ENCODE measurements at places on chromosomes 2 and 18.
A peak's percentile ranks its signal among the peaks of the same experiment; 100 is the strongest.

DNA sequence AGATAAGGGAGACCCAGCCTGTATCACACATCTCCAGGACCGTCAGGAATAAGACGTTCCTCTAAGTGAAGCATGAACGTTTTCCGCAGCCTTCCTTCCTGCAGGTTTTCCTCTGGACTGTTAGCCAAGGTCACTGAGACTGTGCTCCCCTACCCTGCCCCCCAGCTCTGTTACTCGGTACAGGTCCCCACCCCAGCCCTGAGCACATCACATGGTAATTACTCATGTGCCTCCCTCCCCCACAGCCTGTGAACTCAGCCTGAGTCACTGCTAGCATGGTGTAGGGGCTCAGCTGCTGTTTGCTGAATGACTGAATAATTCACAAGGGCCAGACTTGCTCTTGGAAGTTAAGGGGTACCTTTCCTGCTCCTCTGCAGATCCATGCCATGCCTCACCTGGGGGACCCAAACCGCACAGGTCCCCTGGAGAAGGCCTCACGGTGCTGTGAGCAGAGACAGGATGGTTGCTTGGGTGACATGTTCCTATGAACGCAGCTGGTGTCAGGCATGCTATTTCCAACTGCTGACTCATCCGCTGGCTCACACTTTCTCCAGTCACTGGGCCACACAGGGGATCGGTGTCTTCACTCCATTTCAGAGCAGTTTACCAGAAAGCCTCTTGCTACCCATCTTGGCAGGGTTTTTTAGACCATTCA, 88.2 kb downstream of the PLB1 start:
- peak; percentile 62 for DNase-seq

DNA sequence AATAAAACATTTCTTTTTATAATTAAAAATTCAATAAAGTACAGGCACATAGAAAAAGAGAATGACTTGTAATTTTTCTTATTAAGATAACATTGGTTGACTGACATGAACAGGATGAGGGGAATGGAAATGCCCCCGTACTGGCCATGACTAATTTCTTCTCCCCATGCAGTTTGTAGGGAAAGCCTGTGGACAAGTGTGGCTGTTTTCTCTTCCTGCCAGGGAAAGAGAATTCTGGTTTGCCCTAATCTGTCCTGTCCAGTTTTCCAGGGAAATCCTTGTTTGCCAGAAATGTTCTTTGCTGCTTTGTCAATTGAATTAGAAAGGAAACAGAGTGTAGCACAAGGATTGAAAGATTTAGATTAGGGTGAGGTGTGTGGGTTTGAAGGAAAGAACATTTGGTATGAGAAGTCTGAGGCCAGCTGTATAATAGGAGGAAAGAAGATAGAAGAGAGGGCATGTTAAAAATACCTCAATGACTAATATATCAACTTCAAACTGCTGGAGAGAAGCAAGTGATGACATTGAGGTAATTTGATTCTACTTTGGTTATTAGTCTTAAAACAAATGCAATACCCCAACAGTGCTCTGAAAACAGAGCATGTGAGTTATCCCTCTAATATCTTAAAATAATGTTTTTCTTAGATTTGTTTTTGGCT, 593.9 kb upstream of the ZNF804A start:
- no peak for DNase-seq

DNA sequence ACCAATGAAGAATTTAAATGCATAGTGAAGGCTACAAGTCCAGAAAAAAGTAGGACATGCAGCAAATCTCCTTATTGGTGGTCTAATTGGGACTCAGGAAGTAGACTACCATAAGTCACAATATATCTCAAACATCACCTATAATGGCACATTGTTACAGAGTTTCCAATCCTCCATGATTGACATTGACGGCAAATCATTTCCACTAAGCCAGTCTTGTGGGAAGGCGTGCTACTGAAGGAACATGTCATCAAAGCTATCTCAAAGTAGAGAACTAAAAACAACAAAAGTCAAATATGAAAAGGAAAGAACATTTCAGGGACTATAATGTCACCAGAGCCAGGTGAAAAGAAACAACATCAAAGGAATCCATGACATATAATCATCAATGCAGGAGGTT, 166.4 kb upstream of the PID1 start:
- DNase-seq, result no peak

DNA sequence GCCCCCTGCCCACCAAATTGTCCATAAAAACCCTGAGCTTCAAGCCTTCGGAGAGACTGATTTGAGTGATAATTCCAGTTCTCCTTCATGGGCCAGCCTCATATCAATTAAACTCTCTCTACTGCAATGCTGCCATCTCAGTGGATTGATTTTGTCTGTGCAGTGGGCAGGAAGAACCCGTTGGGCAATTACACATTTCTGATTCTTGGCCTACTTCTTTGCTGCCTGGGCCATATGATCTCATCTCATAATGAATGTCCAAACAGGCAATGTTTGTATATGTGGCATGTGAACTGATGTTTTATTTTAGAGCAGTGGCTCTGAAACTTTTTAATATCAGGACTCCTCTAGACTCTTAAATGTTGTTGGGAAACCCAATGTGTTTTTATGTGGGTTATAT, 101.2 kb upstream of the SLC38A11 start:
- no peak for DNase-seq

DNA sequence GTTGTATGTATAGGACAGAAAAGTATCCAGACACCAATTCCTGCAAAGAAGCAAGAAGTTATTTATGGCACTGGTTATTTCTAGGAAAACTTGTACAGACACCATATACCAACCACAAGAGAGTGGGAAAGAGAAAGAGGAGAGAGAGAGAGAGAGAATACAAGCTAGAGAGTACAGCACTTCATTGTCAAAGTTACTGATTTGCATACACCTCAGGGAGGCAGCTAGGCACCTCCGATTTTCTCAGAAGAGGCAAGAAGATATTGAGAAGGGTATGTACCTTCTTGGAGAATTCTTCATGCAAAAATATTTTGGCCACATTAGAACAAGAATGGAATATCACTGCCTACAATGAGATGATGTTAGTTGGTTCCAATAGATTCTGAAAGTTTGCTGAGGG, 333.9 kb upstream of the PIK3C3 start:
- DNase-seq, result no peak

GRCh38 chr2:70070542-70071268, 16.6 kb upstream of the PCBP1 start:
- peak; percentile 21 for DNase-seq

- DNase-seq, result no peak
Measured at GRCh38 chr2:201484805-201485204, 33.3 kb downstream of the STRADB start.

DNA sequence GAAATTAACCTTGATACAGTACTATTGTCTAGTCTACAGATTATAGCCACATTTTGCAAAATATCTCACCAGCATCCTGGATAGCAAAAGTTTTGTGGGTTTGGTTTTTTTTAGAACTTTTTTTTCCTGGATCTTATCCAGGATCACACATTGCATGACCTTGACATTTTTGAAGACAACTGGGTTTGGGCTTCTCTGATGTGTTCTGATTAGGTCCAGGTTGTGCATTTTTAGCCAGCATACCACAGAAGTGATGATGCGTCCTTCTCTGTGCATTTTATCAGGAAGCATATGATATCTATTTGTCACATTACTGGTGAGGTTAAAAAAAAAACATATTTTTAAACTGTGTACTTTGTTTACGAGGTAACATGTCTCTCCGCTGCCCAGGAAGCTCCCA, 221.0 kb upstream of the OSR1 start:
- DNase-seq, result no peak

DNA sequence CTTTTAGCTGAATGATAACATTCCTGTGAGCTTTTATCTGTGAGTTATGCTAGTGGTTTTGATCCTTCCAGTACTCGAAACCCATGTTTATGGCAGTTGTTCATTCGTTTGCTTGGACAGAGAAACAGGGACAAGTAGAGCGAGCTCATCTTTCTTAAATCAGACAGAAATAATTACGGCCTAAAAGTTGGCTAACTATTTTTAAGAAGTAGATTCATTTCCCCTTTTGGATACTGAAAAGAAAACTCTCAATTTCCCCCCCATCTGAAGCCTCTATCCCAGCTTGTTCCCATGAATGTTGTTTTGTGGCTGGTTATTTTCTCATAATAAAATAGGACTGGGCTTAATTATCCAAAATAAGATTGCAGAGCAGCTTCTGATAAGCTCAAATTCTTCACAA, 67.1 kb downstream of the ANTXR1 start:
- DNase-seq, result no peak

DNA sequence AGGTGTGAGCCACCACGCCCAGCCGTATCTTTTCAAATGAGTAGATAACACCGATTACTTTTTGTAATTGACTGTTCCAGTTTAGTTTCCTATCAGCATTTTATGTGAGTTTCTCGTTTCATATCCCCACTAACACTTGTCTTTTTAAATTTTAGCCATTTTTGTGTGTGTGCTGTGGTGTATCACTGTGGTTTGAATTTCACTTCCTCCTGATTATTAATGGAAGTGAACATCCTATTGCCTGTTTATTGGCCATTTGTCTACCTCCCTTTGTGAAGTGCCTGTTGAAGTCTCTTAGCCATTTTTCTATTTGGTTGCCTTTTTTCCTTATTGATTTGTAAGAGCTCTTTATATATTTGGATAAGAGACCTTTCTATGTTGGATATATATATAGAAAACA, 91.7 kb upstream of the STON1 start:
- DNase-seq, result no peak

DNA sequence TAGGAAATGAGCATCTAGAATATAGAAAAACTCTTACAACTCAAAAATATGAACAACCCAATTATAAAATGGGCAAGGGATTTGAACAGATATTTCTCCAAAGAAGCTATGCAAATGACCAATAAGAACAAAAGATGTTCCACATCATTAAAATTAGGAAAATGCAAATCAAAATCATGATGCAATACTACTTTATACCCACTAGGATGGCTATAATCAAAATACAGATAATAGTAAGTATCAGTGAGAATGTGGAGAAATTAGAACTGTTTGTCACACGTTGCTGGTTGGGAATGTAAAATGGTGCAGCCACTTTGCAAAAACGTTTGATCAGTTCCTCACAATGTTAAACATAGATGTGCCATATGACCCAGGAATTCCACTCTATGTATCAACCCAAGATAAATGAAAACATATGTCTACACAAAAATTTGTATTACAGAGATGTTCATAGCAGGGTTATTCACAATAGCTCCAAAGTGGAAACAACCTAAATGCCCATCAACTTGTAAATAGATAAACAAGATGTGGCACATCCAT, 558.4 kb downstream of the SLC4A3 start:
- DNase-seq, result no peak

DNA sequence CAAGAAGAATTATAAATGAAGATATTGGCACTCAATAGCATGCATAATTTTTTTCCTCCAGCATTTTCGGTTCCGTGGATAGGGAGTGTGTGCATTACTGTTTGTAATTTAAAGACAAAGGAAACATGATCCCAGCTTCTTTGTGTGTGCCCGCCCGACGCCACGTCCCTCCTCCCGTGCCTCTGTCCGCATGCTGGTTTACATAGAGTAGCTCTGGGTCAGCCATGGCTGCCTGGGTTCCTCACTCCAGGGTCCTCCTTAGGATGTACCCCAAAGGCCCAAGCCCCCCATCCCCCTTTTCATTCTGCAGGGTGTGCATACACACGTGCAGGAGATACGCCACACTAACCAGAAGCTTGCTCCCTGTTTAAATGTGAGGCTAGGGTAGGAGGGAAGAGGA, 214.7 kb downstream of the KLHL29 start:
- DNase-seq, result no peak

GRCh38 chr2:173785813-173786212, 179.4 kb downstream of the SP3 start:
- no peak for DNase-seq

DNA sequence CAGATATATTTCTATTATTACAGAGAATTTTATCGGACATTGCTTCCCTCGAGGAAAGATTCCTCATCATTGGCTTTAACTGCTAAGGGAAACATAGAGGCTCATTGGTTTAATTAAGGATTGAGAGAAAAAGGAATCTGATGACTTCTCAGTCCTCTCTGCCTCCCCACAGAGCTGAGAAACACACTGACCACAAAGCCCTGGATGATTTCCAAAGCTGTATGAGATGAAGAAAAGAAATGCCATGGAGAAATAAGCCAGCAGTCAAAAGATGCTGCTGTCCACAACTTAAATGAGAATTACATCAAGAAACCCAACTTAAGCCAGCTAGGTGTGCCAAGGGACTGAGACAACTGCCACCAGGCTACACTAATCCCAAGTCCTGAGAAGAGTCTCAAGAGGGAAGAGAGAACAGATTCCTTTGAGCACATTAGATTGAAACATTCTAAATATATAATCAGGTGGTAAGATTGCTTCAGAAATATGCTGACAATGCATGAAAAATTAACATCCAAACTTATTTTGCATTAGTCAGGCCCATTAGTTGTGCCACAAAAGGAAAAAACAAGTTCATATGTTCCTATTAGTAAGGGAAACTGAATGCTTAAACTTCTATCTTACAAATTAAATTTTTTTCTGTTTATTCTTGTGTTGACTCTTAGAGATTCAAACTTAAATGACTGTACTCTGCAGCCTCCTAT, 308.1 kb upstream of the CYRIA start:
- DNase-seq, result no peak

DNA sequence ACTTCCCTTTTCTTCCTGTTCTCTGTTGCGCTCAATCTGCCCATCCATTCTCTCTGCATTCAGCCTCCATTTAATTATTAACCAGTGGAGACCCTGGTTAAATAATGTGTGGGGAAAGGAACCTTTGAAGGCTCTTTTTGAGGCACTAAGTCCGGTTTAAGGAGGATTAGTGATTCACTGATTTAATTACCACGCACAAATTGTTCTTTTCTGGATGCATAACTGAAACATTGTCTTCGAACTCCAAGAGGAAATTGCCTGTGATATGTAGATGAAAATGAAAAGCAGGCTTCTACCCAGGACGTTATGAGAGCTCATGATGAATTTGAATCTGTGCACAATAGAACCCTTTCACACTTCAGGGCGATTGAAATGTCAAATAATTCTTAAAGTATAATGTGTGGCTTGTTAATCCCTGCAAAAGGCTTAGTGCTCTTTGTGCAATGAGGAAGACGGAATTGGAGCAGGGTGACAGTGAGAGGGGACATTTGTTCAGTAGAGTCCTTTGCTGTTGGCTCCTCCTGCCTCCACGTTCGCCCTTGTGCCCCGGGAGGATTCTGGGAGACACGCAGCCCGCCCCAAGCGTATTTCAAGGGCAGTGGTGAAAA, 51.1 kb upstream of the ZNF236 start:
- no peak for DNase-seq

GRCh38 chr2:168244318-168244717, 3.1 kb downstream of the STK39 start:
- DNase-seq, result peak; percentile 4

DNA sequence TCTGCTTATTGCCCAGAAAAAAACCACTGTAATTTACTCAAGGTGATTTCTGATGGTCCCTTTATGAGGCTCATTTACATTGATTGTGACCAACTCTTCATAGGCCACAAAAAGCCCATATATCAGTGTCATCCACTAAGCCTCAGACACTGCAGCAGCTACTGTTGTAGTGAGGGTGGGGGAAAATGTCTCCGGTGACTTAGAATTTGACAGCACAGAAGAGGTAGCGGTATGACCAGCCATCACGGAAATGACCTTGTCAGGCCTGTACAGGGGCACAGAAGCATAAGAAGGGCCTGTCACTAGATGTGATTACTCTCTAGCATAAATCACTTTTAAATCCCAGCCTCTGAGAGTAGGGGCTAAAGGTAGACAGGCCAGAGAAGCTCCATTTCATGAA, 190.3 kb downstream of the PAX3 start:
- no peak for DNase-seq
